ENCODE measurements at places on chromosomes 1 and 21.

DNA sequence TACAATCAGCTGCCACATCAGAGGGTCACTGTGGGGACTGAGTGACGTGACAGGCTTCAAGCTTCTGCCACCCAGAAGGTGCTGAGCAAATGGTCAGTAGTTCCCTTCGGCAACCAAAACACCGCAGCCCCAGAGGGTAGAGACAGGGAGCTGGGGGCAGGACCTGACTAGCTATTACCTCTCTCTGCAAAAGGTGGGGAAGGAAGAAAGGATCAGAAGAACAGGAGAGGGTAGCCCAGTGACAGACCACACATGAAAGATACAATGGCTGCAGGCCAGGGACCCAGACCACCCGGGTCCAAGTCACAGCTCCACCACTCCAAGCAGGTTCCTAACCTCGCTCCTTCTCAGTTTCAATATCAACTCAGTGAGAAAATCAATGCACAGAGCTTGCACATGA, 377.1 kb downstream of the NPHP4 start:
- DNase-seq, result no peak

DNA sequence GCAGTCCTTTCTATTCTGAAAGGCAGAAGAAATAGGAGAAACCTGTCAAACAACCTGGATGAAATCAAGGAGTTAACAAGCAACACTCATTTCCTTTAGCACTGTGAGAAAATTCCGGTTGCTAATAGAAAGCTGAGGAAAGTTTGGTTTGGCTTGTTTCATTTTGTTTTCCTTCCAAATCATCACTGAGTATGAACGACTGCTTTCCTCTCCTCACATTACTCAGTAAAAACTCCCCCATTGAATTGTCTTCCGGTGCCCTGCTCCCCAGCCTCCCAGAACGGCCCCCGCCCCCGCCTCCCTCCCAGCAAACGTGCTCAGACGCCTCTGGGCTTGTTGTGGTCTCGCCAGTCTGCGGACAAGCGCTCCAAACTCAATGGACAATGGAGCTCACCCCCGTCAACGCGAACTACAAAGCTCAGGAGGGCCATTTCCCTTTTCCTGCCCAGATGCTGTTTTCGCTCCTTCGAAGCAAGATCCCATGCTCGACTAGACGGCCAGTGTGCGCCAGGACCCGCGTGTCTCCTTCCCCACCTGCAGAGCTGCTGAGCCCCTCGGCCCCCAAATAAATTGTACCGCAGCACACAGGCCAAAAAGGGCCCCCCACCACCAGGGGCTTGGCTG, 747 bp downstream of the STX6 start:
- DNase-seq, result peak; percentile 60

DNA sequence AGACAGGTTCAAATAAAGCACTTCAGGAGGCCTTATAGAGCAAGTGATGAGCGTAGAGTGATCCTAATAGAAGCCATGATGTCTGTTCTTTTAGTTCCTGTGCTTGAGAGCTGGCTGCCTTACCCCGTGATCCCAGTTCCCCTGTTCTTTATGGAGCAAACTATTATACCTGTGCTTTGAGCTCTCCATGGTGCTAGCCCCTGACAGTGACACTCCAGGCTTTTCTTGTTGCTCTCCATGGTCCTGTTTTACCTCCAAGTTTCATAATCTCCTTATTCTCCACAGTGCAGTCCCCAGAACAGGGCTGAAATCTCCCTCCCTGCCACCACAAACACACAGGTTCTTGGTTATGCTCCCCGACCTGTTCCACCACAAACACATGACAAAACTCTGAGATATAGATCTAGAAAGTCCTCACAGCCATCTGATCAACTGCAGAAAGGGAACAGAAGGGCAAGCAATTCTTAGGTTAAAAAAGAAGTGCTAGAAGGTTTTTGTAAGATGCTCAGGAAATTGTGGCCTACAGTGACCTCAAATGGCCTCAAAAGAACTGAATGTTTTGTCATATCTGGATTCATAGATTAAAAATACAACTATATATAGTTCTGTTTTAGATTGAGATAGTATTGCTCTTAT, 6.0 kb downstream of the CADM3 start:
- peak; percentile 21 for DNase-seq

DNA sequence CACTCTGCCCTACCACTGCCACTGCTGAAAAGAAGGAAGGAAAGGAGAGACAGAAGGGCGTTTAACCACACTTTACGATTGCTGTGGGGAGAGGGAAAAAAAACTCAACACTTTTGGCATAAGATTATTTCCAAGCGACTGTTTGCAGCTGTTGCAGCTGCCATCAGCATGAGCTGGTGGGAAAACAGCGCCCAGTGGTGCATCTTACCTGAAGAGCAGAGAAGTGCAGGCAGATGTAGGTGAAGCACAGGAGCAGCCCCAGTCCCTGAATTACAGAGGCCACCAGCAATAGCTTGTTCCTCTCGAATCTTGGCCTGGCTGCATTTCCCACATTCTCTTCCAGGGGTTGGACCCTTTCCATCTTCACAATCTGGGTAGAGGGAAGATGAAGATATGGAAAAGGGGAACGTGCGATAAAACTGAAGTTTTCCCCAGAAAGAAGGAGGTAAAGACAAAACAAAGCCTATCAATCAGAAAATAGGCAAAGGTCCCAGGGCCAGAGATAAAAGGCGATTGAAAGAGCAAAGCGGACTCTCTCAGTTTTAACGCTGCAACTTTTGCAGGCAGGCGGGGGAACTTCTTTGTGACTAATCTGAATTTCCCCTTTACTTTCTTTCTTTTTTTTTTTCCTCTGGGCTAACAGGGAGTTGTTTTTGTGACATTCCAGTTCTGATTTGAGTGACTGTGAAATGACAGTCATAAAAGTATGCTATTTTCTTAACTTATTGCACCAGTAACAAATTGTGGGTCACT, at the start of gene TNFSF4:
Gene TNFSF4 (minus strand): TSS at position 516 of the 753 bp plus-strand sequence. CDS start 155 bp downstream, at position 361.
- no peak for DNase-seq

- DNase-seq, result no peak
Measured at GRCh38 chr21:24617819-24618218, 989.5 kb downstream of the MRPL39 start.

GRCh38 chr1:67390041-67390887, 39.9 kb downstream of the SERBP1 start:
- DNase-seq, result peak; percentile 55

- DNase-seq, result no peak
Measured at GRCh38 chr1:44355582-44356305, 687 bp upstream of the ERI3 start.

DNA sequence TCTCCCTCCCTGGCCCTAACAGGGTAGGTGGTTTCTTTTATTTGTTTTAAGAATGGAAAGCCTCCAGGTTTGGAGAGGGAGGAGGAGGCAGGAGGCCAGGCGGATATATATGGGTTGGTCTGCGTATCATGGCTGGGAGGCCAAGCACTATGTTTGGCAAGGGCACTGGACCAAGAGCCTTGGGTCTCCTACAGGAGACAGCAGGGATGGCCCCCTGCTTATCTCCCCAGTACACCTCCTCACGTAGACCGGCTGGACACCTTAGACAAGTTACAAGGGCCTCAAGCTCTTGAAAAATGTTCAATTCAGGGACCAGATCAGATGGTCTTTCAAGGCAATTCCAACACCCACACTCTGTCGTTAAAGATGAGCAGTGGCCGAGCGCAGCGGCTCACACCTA, 10.9 kb downstream of the SLC41A1 start:
- DNase-seq, result no peak

- DNase-seq, result peak; percentile 49
Measured at GRCh38 chr1:234863551-234863971, 253.6 kb upstream of the IRF2BP2 start.

GRCh38 chr1:94332952-94333351, 85.2 kb upstream of the ABCD3 start:
- no peak for DNase-seq

DNA sequence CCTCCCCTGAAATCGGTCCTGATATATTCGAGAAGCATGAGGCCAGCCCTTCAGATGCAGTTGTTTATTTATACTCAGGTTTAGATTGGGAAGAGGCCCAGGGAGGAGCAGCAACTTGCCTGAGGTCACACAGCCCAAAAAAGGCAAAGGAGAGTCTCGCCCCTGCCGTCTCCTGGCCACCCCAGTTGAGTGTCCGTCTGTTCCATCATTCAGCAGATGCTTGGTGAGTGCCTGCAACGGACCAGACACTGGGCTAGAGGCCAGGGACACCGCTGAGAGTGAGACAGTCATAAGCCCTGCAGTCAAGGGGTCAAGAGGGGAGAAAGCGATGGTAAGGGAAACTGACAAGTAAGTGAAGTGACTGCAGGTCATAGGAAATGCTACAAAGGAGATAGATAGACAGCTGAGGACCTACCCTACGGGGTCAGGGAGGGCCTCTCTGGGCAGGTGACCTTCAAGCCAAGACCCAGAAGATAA, 15.4 kb upstream of the SELENON start:
- no peak for DNase-seq

DNA sequence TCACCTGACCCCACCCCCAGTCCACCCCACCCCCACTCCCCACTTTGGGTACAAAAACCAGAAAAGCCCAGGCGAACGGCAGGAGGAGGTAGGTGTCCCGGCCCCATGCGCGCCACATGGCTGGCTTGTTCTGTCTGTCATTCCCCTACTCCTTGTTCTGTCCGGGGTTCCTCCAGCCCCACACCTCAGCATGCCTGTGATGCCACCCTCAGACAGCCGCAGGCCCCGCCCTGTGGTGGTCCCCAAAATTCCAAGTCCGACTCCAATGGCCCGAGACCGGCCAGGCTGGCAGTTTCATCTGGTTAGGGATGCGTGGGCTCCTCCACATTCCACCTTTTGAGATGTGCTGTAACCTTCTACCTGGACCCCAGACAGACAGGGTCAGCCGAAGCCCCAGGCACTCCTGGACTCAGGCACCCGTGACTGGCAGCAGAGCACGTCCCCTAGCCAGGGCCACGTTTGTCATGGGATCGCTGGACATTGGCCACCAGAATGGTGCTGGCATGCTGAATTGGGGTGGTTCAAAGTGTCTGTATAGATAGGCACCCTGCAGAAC, 94.4 kb downstream of the WDR4 start:
- no peak for DNase-seq

DNA sequence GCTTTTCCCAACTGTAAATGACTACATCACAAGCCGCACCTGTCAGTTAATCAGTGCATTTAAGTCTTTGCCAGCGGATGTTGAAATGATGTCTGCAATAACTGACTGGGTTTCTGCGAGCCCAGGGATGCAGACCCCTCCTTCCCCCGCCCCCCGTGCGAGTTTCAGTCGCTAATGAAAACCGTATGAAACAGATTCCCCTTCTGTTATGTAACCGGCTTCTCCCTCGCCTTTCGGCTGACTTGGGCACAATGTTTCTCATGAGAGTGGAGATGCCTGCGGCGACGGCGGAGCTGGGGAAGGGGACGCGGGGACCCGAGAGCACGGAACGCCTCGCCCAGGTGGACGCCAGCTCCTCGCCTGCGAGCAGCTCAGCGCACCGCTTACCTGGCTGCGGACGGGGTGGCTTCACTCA, 753 bp downstream of the KCNJ6 start:
- DNase-seq, result no peak

DNA sequence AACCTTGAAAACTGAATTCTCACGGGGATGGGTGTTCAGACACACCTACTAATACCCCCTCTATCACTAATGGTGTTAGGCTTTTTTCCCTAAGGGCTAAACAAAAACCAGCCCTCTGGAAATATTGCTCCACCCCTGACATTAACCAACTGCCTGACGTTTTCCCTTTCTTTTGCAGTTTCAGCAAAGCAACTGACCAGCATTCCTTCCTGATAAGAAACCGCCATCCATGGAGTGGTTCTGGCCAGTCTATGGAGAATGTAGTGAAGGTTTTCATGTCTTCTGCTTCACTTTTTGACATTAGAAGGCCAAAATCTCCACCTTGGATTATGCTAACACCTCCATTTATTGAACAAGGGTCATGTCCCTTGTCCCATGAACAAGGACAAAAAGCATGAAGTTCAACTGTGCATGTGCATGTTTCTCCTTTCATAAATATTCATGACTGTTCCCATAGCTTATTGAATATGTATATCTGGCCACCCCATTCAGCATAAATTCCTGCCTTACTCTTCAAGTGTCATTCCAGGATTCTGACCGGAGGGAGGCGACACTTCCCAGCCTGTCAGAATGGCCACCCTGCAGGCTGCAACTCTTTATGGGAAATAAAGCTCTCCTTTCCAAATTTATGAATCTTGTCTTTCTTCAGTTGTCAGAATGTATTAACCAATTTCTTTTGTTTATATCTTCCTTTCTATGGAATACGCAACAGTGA, 314.3 kb downstream of the HHIPL2 start:
- no peak for DNase-seq

GRCh38 chr1:227941509-227942020, 6.2 kb downstream of the WNT9A start:
- no peak for DNase-seq

- DNase-seq, result no peak
Measured at GRCh38 chr1:24421502-24421901, 5.9 kb downstream of the NIPAL3 start.

- no peak for DNase-seq
Measured at GRCh38 chr1:64743954-64744491, 852 bp upstream of the RAVER2 start.

DNA sequence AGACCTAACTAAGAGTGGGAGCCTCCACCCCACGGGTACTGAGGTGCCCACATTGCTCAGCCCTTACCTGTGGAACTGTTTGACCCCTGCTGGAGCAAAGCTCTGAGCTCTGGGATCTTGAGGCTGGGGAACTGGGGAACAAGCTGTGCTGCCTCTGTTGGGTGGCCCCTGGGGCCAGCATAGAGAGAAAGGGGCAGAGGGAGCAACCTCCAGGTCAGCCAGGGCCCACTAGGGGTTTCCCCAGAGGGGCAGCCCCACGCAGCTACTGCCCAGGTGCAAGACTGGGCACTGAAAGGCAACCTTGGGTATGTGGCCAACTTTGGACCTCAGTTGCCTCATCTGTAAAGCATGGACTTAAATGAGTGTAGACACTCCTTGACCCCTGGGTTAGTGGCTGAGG, 23.5 kb upstream of the EPB41 start:
- DNase-seq, result no peak

- DNase-seq, result no peak
Measured at GRCh38 chr21:44919111-44919912, 1.4 kb downstream of the ITGB2 start.

- no peak for DNase-seq
Measured at GRCh38 chr1:192916021-192916420, 107.2 kb downstream of the RGS2 start.

- no peak for DNase-seq
Measured at GRCh38 chr1:78730054-78730453, 80.4 kb downstream of the IFI44 start.

DNA sequence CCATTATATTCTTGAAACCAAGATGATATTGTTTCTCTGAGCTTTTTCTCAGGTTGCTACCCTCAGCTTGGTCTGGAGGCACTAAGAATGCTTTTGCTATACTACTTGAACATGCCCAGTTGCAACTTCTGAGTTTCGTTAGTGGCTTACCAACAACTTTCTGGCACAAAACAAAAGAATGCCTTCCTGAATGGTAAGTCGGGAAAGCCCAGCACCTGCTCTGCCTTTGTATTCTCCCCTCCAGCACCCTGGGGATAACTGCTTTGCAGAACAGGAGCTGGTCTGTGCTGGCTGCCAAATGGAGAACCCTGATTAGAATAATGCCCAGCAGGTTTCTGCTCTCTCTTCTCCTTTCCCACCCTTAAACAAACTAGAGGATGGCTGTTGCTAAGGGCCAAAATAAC, 149.3 kb downstream of the TGFB2 start:
- DNase-seq, result no peak

GRCh38 chr1:207644166-207644851, 624 bp upstream of the CR1L start:
- no peak for DNase-seq

- no peak for DNase-seq
Measured at GRCh38 chr21:43687566-43688399, 28.4 kb downstream of the RRP1B start.

- DNase-seq, result no peak
Measured at GRCh38 chr1:103509250-103509649, 16.2 kb upstream of the RNPC3 start.
